ENCODE measurements at places on chromosomes 6 and 20.

- peak; percentile 78 for DNase-seq
Observed at GRCh38 chr6:50816115-50816675, 2.5 kb upstream of the TFAP2B start.

GRCh38 chr6:257031-257725 is 35.1 kb upstream of the DUSP22 start:
- DNase-seq, result peak; percentile 87

DNA sequence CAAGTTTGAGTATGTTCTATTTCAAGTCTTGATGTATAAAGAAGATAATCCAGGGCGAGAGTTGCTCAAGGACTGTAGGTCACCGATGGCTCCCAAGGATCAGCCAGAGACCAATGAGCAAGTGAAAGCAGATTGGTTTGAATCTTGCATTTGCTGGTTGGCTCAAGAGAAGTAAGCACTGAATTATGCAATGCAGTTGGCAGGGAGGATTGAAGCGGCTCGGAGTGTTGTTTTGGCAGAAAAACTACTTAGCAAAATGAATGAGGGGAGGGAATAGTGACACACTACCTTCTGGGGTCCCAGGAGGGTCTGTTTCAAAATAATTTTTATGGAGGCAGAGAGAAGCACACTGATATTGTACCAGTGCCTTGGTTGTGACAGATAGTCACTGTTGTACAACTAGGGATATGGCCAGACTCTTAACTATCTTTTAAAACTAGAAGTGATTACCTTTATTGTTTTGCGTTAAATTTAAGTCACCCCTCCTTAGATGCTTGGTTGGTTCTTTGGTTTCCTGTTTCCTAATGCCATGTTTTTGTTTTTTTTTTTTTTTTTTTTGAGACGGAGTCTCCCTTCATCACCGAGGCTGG is 15.7 kb downstream of the SASH1 start:
- DNase-seq, result peak; percentile 8

DNA sequence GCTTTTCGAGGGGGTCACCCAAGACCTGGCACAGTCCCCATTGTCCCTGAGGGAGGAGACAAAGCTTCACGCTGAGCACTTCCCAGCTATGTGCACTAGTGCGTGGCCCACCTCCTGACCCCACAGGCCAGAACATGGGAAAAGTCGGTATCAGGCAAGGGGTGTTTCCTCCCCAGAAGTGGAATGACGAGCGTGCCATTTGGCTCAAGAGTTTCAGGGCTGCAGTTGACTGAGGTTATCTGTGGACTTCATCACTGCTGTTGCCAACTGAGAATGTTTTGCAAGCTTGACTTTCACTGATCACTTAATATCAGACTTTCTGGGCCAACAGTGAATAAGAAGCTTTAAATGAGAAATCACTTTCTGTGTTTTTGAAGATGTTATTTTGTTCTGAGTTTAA is 137.0 kb upstream of the AFDN start:
- no peak for DNase-seq

DNA sequence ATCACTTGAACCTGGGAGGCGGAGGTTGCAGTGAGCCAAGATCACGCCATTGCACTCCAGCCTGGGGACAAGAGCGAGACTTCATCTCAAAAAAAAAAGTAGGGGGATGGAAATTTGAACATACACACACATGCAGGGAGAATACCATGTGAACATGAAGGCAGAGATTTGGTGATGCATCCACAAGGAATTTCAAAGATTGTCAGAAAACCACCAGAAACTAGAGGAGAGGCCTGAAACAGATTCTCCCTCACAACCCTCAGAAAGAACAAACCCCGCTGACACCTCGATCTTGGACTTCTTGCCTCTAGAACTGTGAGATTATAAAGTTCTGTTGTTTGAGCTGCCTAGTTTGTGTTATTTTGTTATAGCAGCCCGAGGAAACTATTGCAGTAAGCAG is 125.5 kb downstream of the GPX5 start:
- DNase-seq, result no peak

- no peak for DNase-seq
Observed at GRCh38 chr6:1103945-1104623, 207.8 kb upstream of the FOXQ1 start.

DNA sequence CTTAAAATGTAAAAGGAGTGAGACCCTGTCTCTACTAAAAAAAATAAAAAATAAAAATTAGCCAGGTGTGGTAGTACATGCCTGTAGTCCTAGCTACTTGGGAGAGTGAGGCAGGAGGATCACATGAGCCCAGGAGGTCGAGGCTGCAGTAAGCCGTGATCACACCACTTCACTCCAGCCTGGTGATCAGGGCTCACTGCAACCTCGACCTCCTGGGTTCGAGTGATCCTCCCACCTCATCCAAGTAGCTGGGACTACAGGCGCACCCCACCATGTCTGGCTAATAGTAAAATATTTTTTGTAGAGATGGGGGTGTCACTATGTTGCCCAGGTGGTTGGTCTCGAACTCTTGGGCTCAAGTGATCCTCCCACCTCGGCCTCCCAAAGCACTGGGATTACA is 8.1 kb upstream of the FOXS1 start:
- DNase-seq, result no peak

- DNase-seq, result no peak
Observed at GRCh38 chr6:67300430-67301040, 1334.5 kb upstream of the ADGRB3 start.

- no peak for DNase-seq
Observed at GRCh38 chr20:32523613-32524213, 61.4 kb downstream of the NOL4L start.

DNA sequence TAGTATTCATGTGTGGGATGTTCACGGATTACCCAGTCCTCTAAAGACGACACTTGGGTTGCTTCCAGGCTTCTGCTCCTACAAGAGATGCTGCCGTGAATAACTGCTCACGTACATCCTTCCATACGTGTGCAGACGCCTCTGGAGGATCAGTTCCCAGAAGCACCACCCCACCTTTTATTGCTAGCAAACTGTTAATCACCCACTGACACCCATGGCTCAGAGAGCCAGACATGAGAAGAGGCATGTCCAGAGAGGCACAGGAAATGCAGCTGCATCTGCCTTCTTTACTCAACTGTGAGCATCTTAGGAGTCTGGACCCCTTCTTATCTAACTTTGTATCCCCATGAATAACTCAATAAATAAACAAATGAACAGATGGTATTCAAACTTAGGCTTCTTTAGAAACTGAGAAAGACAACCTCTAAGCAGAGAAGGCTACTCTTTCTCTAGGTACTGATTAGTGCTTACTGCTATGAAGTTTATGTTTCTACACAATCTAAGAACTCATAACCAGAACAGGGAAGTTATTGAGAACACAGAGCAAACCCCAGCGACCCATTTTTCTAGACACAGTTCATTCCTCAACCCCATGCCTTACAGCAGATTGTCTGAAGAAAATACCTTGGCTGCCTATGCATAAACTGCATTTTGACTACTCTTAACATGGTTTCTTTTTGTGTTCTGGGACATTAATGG is 228.7 kb upstream of the RREB1 start:
- DNase-seq, result peak; percentile 60

GRCh38 chr6:142605922-142606485 is 304.2 kb downstream of the ADGRG6 start:
- DNase-seq, result peak; percentile 68

- DNase-seq, result no peak
Observed at GRCh38 chr20:57082357-57082945, 184.0 kb downstream of the BMP7 start.

GRCh38 chr6:45665859-45666258 is 288.1 kb upstream of the SUPT3H start:
- DNase-seq, result no peak

- DNase-seq, result no peak
Observed at GRCh38 chr6:169495601-169496000, 206.2 kb downstream of the WDR27 start.

GRCh38 chr6:43666196-43666920 is 21.2 kb downstream of the MRPS18A start:
- DNase-seq, result no peak

- no peak for DNase-seq
Observed at GRCh38 chr6:121867095-121867494, 431.6 kb downstream of the GJA1 start.

DNA sequence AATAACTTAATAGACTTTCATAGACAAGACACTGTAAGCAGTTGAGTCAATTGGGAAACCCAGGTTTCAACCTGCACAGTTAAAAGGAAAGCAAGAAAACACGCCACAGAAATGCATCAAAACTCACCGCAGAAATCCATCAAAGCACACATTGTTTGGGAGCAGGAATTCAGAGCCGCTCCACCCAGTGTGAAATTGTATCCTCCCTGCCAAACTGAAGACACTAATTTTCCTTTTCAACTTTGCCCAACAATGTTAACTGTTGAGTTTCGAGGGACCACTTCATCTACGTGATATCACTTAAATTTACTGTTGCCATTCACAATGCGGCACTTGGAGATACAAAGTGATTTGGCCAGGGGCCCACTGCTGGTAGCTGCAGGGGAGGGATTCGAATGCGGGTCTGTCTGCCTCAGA is 92.7 kb downstream of the DACT2 start:
- DNase-seq, result no peak
